Fibroblast of skin of abdomen (primary cell): ENCODE measurements at places on chromosomes 12 and 14.
A peak's percentile ranks its signal among the peaks of the same experiment; 100 is the strongest.

DNA sequence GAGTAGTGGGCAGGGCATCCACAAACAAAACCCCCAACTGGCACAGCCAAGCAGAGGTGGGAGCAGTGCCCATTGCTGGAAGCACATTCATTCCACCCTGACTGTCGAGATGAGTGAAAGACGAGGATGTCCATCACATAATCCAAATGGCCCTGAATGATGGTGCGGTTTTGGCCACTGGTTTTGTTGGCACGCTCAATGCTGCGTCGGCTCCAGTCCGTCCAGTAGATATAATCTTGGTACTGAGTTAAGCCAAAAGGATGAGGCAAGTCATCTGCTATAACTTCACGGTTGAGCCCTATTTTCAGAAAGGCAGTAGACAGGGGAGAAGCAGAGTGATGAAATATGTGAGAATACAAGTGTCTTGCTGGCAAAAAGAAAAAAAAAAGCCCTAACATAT lies 88.1 kb downstream of the BCL2L14 start:
- DNase-seq, result no peak

DNA sequence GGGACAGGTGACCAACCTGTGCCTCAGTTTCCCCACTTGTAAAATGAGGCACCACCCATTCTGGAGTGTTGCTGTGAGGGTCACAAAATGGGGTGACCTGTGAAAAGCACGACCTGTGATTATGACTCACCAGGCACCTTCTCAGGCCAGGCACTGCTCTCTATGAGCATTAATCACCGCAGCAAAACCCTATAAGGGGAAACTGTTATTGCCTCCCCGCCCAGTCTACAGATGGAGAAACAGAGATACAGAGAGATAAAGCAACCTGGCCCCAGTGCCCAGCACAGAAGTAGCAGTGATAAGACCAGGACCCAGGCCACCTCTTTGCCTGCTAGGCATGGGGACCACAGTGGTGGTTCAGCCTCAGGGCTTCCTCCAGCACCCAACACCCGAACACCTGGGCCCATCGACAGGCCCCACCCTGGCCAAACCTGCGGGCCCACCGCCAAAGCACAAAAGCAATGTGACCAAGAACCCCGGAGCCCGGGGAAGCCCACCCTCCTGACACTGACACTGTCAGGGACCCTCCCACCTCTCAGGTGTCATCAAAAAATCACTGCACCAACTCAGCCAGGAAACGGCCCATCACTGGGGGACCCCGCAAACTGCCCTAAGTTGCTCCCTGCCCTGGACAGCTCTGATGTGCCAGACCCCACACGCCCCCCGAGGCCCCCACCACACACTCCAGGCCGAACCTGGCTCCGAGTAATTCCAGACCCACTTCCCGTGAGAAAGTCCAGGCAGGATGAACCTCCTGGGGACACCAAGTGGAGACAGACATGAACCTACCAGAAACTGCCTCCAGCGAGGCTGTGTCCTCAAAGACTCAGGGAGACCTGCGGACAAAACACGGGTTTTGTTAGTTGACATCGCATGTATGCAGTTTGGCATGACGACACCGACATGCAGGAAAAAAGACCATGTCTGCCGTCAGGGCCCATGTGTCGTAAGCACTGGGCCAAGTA lies 32.4 kb downstream of the NCOR2 start:
- DNase-seq, result no peak

GRCh38 chr14:59419303-59419702 lies 45.9 kb downstream of the GPR135 start:
- DNase-seq, result no peak

DNA sequence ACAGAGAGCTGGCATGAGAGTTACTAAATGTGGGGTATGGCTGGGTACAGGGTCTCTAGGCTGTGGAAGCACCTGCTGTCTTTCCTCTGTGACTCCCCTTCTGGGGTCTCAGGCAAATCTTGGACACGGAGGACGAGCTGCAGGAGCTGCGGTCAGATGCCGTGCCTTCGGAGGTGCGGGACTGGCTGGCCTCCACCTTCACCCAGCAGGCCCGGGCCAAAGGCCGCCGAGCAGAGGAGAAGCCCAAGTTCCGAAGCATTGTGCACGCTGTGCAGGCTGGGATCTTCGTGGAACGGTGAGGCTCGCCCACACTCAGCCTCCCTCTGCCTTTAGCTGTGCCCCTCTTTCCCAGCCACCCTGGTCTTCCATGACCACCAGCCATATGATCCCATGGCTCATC lies 19.4 kb downstream of the PPP1R1A start:
- DNase-seq, result no peak

DNA sequence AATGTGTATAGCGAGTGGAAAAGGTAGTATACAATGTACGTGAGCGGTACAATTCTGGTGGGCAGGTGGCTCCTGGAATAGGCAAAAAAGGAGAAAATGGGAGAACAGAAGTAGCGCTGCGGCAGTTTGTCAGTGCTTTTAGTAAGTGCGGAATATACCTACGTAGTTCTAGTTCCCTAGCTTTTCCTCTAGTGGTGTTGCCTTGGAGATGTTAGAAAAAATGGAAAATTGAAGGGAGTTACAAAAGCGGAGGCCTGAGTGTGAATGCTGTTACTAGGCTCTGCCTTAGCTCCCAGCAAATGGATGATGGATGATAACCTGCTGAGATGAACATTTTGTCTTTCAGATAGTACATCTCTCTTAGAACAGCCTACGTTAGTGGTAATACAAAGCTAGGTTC lies 1.1 kb downstream of the TTC8 start:
- no peak for DNase-seq

GRCh38 chr14:34177466-34177865 lies 226.6 kb upstream of the EGLN3 start:
- no peak for DNase-seq

- peak; percentile 46 for DNase-seq
Measured at GRCh38 chr14:52949711-52950409, 990 bp downstream of the FERMT2 start.

DNA sequence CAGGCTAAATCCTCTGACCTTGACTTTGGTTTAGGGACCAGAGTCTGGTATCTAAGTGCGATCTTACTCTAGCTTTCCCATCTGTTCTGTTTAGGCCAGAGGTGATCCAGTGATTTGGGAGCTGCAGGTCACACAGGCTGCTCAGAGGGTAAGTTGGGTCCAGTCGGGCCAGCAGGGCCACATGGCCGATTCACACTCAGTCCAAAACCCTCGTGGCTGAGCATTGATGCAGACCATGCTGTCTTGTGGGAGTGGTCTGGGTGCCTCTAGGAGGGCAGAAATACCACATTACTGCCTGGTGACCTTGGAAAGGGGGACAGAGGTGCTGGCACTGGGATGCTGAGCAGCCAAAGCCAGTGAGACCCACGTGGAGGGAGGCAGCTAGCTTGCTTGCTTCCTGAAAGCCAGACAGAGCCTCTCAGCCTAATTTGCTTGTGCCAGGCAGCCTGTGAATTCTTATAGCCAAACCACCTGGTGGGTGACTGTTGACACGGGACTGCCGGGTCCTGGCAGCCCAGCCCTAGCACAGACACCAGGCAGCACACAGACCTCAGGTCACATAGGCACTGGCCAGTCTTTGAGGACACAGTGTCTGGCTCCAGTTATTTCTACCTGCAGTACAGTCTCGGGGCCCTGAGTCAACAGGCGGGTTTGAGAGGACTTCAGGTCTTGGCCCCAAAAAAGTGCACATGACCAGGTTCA lies 31.7 kb downstream of the ESRRB start:
- DNase-seq, result no peak

DNA sequence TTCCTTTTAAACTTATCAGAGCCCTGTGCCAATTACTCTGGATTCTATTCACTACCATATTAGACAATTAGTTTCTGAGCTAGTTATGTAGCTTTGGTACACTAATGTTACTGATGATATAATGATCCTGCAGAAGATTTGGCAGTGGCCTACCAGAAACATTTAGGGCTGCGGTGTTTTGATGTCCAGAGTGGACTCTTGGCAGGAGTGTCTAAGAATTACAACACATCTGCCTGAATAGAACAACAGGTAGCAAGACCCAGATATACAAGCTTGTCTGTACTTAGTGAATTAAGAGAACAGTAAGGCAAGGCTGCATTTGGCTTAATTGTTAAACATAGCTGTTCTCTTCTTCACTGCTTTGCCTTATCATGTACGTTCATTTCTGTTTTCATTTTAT lies 691.6 kb upstream of the FBXO33 start:
- no peak for DNase-seq

DNA sequence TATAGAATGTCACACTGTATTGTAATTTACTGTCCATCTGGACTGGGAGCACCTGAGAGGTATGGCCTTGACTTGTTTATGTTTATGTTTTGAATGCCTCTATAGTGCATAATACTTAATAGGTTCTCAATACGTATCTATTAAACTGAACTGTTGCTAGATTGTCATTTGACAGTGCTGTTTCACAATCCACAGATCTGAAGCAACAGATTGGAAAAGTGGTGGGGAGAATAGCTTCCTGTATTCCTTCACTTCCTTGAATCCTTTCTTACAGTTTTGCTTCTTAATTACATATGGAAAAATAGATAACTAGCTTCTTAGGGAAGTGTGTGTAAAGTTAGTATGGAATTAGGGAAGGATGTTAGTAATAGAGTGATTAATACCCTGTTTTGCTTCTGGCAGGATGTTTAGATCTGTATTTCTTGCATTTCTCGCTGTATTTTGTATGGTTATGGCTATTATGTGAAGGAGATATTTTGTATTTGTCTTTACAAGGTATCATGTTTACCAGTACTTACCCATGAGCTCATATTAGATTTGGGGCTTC lies 4.5 kb downstream of the CNOT2 start:
- no peak for DNase-seq

DNA sequence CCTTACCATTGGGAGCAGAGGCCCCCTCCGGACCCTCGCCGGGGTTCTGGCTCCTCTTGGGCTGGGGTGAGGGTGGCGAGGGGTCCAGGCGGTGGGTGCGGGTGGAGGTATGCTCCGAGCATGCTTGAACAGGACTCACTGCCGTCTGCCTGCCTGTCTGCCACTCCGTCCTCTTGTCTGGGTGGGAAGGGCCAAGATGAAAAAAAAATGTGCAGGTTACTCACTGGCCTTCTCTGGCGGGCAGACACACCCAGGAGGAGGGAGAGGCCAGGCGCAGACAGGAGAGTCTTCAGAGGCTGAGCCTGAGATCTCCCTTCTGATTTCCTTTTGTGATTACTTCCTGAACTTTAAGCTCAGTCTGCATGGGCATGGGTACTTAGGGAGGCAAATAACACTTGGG lies 76.1 kb downstream of the STON2 start:
- no peak for DNase-seq

GRCh38 chr12:38689704-38690103 lies 215.7 kb downstream of the CPNE8 start:
- peak; percentile 25 for DNase-seq

DNA sequence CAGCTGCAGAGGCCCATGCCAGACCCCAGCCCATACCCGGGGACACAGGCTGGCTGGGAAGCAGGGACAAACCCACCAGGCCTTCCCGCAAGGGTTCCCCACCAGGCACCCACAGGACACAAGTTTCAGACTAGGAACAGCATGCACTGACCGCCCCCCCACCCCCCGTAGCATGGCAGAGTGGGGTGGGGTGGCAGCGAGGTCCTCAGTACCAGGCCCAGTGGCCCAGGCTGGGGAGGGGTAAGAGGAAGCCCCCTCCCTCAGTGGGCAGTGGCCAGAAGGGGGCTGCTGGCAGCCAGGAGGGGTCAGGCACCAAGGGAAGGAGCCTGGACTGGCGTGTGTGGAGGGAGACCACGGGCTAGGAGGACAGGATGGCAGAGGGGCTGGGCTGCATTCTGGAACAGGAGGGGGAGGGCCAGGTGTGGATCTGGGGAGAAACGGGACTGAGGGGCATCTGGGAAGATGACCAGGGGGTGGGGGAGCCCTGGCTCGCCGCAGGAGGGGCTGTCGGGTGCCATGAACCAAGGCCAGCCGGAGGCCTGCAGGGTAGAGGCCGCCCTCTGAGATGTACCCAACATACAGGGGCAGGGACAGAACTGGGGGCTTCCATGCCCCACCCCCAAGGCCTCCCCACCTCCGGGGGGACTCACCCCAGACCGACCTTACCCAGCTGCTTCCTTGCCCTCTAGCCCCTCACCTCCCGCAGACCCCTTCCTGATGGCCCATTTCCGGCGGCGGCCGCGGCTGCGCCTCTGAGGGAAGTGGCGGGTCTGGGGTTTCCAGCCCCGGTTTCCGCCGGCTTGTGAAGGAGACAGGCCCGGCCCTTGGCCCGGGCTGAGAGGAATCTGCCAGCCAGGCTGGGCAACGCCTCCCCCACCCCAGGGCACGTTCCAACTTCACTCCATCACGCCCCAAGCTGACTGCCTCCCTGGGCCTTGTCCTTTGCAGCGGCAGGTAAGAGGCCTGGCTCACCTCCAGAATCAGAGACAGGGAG lies 5.6 kb upstream of the JAG2 start:
- no peak for DNase-seq

- DNase-seq, result peak; percentile 50
Measured at GRCh38 chr14:68076451-68076850, 256.9 kb downstream of the RAD51B start.

DNA sequence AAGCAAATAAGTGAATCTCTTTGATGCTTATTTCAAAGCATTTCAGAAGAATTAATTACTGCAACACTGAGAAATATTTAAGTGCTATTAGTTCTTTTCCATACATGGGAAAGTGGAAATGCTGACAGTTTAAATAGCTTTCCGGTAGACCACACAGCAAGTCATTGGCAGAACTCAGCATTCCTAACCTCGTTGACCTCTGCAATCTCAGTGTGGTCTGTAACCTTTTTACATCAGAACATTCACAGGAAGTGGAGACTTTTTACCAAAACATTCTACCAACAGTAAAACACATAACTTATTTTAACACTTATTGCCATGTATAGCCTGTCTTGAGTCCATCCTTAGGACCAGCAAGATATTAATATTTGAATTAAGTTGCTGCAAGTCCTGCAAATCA lies 249.5 kb upstream of the DCN start:
- peak; percentile 61 for DNase-seq

- DNase-seq, result peak; percentile 85
Measured at GRCh38 chr14:55579724-55580469, at the start of gene KTN1. TSS of gene KTN1 (plus strand) at chr14:55580207. CDS start at chr14:55612049, 31,842 bp downstream.

DNA sequence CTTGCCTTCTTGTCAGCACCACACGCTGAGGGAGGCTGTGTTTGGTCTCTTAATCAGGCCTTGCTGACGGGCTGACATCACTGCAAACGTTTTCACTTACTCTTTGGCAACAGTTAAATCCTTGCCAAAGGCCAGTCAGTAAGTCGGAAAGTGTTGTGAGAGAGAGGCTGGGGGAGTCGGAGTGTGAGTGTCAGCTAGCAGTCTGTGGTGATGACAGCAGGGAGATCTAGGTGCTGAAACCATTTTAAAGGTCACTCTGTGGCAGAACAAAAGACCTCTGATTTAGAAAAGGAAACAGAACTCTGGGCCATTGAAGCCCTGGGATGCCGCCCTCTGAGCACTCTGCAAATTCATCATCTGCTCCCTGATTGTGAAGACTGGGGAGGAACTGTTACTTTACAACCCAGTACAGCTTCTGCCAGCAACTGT lies 143.5 kb downstream of the PAX9 start:
- DNase-seq, result peak; percentile 5

GRCh38 chr12:64801381-64801780 lies 23.1 kb upstream of the TBC1D30 start:
- DNase-seq, result no peak
